ENCODE measurements at places on chromosomes 5 and 9.

DNA sequence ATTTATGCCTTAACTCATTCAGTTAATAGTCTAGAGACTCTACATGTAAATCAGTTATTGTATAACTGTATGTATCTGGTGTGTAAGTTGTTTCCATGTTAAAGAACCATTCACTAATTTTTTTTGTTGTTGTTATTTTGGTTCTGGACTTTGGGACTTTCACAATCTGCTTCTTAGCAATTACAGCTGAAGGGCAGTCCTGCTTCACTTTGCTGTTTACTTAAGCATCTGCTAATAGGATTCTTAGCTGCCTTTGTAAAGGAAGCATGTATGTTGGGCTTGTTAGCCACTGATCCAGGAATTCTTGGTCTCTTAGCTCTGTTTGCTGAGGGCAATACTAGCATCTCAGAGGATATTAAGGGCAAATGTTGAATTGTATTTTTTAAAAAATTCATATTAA is 97.0 kb downstream of the FOCAD start:
- DNase-seq: no peak

DNA sequence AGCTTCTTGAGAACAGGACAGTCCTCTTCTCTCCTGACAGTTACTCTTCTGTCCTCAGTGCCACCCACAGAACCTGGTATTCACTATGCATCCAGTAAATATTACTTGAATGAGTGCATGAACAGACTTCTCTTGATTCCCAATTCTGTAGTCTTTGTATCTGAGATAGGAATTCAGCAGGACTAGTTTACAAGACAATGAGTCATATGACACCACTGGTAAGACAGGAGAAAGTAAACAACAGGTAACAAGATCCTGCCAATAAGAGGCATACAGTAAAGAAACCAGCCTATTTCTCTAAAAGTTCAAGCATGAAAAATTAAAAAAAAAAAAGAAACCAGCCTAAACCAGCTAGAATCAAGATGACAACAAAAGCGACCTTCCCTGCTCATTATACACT is 6.2 kb downstream of the ZNF883 start:
- DNase-seq: no peak

- no peak for DNase-seq
Observed at GRCh38 chr9:34256987-34257585, 72.0 kb downstream of the KIF24 start.

DNA sequence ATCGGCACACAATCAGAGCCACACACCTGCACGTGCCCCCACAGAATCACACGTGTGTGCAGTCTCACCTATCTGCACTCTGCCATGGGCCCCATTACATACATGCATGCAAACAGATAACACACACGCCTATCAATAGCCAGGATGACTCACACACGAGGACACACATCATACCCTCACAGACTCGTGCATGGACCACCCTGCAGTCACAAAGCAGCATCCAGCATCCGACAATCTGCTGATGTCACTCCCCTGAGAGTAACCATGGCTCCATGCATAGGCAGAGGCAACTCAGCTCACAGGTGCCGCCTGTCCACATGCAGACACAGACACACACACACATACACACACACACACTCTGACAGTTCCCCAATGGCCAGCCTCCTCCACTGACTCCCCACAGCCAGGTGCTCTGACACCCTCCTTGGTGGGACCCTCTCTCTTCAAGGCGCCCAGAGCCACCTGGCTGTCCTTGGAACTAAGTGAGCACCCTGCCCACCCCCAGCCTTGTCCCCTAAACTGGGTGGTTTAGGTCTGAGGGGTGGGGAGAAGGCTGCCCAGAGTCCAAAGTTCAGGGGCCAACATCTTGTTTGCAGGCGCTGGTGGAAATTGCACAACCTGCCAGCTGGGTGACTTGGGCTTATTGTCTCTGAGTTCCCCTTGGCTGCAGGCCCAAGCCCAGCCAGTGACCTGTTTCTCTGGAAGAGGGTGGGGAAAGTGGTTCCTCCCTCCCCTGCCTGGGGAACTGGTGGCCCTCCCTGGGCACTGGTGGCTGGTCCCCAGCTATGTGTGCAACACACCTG is 34.6 kb upstream of the NEK6 start:
- no peak for DNase-seq

DNA sequence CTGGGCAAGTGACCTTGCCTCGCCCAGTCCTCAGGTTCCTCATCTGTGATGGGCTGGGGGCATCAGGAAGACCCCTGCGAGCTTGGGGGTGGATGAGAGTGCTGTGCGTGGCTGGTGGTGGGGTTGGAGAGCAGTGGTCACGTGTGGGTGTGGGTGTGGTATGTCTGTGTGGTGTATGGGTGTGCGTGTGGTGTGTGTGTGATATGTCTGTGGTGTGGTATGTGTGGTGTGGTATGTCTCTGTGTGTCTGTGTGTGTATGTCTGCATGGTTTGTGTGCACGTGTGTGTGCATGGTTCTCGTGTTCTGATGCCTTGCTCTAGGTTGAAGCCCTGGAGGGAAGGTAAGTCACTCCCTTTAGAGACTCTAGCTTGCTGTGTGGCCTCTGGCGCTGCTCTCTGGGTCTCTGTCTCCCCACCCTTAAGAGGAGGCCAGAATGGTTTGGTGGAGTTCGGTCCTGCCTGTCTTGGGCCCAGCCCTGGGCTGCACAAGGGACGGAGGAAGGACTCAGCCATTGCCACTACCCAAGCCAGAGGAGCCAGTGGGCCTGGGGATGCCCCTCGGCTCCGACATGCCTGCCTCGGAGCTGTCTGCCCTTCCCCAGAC is 87.0 kb downstream of the RXRA start:
- DNase-seq: no peak

GRCh38 chr5:176735383-176736265 is 74.7 kb upstream of the UNC5A start:
- DNase-seq: no peak

GRCh38 chr9:125841444-125841843 is 94.3 kb downstream of the PBX3 start:
- DNase-seq: no peak

DNA sequence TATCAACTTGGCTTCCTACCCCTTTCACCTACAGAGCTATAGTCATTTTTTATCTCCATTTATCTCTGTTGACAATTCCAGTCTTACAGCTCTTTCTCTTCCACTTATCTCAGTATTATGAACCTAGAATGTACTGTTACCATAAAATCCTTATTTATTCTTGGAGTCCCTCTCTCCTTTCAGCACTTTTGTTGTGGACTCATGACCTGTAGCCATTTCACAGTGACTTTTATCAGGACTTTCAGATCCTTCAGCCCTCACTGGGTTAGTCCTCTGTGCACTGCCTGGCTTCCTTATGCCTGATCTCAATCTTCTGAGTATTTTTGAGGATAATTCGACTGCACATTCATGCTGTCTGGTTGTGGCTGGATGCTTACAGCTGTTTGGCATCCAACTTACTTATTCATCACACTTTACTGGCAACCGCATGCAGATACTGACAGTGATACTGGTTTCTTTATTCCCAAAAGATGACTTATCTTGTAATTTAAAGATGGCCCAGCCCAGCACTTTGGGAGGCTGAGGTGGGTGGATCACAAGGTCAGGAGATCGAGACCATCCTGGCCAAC is 293.3 kb downstream of the MAN2A1 start:
- DNase-seq: no peak

DNA sequence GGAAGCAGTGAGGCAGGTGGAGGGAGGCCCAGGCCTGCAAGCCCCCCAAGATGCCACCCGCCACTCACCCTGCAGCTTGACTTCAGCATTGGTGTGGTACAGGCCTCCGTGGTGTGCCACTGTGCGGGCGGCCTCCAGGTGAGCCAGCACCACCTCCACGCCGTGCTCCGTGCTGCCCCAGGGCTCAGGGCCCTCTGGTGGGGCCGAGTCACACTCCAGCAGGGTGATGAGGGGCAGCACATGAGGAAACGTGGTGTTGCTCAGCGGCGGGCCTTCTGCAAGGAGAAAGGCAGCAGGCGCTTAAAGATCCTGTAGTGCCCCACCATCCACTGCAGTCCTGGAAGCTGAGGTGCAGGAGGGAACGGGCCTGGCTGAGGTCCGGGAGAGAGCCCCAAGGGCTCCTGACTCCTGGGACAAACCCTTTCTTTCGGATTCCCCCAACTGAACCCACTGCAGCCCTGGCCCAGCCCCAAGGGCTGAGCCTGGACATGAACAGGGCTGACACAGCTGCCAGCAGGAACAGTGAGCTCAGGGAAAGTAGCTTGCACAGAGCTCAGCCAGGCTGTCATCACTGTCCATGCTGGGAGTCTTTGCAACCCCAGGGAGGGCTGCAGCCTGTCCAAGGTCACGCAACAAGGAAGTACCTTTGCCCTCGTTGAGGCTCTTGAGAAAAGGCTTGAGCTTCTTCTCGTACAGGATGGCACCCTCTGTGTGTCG is 4.7 kb upstream of the TOR2A start:
- DNase-seq: no peak

Measured in fibroblast of skin of right quadriceps (primary cell).